ENCODE measurements at places on chromosomes 16 and 17. TPM values are rescaled to one million over a fixed set of nuclear protein-coding genes. Genes with fewer than 3 reads are reported as not detected.

Gene COX10
- total RNA-seq: 23.0 TPM

Gene VPS35
- total RNA-seq: 58.1 TPM

Gene SUPT4H1
- total RNA-seq: 112 TPM

Gene GNG13
- not detected for total RNA-seq

Gene NEUROD2
- not detected for total RNA-seq

Gene SLC52A1
- 0.61 TPM for total RNA-seq

Gene TMEM238L
- total RNA-seq: not detected

- H3K36me3 ChIP-seq: no peaks in the 10 kb centered on the region
- H3K27me3 ChIP-seq: no peaks in the 10 kb centered on the region
- peaks cover 13% of the 10 kb centered on the region for H3K4me1 ChIP-seq
- no peak for DNase-seq
- no peak overlapping the region for H3K4me3 ChIP-seq
Observed at GRCh38 chr17:73976676-73977521, 226.6 kb upstream of the RPL38 start.

DNA sequence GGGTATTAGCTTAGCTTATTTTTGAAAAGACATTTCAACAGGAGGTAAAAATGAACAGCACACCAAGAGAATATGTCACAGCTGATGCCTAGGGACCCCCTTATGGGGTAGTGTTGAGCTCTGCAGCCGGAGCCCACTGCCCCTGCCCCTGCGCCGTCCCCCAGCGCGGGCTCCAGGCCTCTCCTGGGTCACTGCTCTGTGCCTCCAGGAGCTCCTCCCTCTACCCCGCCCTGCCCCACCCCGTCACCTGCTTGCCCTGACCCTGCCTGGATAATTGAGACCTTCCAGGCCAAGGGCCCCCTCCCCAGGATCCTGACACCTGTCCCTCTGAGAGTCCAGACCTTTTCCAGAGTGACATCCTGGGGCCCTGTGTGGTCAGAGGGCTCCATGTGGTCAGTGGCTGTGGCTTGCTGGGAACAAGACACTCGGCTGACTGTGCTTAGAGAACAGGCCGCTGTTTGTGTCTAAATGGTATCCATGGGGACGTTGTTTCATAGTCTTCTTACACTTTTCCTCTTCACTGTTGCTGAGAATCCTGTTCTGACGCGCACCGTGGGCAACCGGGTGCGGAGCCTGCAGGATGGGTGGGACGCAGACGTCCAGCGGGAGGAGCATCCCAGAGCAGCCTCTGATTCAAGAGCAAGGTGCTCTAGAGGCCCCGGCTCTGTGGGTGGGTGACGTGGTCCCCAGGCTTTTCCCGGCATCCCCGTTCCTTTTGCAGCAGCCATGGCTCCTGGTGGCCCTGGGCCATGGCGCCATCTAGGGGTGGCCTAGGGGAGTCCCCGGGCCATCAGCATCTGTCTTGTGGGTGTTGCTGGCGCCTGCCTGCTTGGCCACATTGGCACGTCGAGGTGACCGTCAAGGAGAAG is 20.0 kb upstream of the WFIKKN1 start:
- no peak for DNase-seq
- no peak overlapping the region for H3K27ac ChIP-seq
- no peaks in the 10 kb centered on the region for H3K4me1 ChIP-seq
- H3K4me3 ChIP-seq: no peak overlapping the region
- H3K27me3 ChIP-seq: no peaks in the 10 kb centered on the region
- H3K36me3 ChIP-seq: no peaks in the 10 kb centered on the region

GRCh38 chr17:63447471-63448009 is 1.4 kb upstream of the CYB561 start:
- peaks cover 10% of the 10 kb centered on the region for H3K4me1 ChIP-seq
- no peaks in the 10 kb centered on the region for H3K36me3 ChIP-seq
- H3K27ac ChIP-seq: no peak overlapping the region
- DNase-seq: no peak
- H3K4me3 ChIP-seq: no peak overlapping the region

GRCh38 chr17:17605729-17606088 is 14.2 kb upstream of the PEMT start:
- no peaks in the 10 kb centered on the region for H3K27me3 ChIP-seq
- H3K27ac ChIP-seq: no peak overlapping the region
- no peak overlapping the region for H3K4me3 ChIP-seq
- no peaks in the 10 kb centered on the region for H3K4me1 ChIP-seq

GRCh38 chr17:37274461-37274860 is 101.3 kb upstream of the C17orf78 start:
- no peak for DNase-seq
- H3K27ac ChIP-seq: no peak overlapping the region
- no peaks in the 10 kb centered on the region for H3K4me1 ChIP-seq

GRCh38 chr17:80187515-80187941 is 17.7 kb downstream of the CARD14 start:
- no peak overlapping the region for H3K4me3 ChIP-seq
- H3K4me1 ChIP-seq: no peaks in the 10 kb centered on the region
- no peak overlapping the region for H3K27ac ChIP-seq
- no peak for DNase-seq

DNA sequence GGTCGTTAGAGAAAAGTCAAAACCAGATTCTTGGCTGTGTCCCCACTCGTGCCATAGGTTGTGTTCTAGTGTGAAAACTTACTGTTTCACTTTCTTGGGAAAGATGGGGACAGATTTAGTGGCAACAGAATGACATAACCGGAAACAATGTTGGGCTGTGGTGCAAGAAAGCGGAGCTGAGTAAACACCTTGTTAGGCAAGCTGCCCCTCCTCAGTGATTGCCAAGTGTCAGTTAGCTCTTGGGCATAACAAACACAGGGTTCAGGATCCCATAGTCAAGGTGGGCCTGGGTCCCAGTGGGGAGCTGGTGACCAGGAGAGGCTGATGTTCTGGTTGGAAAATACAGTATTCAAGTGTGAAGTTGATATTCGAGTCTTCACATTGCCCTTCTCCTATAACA is 15.4 kb downstream of the UBN1 start:
- H3K27me3 ChIP-seq: no peaks in the 10 kb centered on the region
- no peak for DNase-seq
- no peaks in the 10 kb centered on the region for H3K4me1 ChIP-seq
- H3K36me3 ChIP-seq: peaks cover 35% of the 10 kb centered on the region
- no peak overlapping the region for H3K27ac ChIP-seq

- no peaks in the 10 kb centered on the region for H3K27me3 ChIP-seq
- peaks cover 4% of the 10 kb centered on the region for H3K4me1 ChIP-seq
- no peak for DNase-seq
- H3K27ac ChIP-seq: no peak overlapping the region
Observed at GRCh38 chr17:78394209-78394608, 15.8 kb downstream of the PGS1 start.

DNA sequence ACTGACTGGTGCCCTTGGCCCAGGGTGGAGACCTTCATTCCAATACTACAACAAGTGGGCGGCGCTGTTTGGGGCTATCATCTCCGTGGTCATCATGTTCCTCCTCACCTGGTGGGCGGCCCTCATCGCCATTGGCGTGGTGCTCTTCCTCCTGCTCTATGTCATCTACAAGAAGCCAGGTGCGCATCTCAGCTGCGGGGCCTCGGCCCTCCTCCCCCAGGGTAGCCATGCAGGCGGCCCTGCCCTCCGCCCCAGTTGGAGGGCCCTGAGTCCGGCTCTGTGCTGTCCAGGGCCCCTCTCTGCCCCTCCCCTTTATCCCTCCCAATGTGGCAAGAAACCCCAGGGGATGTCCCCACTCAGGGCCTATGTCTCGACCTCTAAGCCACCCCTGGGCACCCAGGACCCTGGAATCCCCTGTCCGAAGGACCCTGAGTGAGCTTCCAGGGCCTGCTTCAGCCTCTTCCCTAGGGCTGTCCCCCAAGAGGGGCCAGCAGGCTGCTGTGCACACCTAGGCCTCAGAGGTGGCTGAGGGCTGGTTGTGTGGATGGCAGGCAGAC is 19.1 kb downstream of the SLC12A3 start:
- H3K27ac ChIP-seq: no peak overlapping the region
- no peaks in the 10 kb centered on the region for H3K27me3 ChIP-seq

DNA sequence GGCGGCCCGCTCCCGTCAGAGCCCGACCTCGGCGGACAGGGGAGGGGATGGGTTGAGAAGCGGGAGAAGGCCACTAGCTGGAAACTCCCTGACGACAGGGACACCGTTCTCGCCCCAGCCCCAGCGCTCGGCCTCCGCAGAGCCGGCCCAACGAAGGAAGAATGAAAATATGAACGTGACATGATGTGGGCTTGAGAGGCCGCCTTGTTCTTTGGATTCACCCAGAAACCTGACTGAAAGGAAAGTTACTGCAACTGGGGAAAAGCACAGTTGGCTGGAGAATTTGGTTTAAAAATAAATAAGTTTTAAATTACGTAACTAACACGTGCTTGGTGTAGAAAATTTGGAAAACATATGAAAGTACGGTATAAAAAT is 21.1 kb downstream of the NPTX1 start:
- H3K27me3 ChIP-seq: no peaks in the 10 kb centered on the region
- peaks cover 3% of the 10 kb centered on the region for H3K4me1 ChIP-seq
- H3K4me3 ChIP-seq: peak overlapping the region; percentile 81
- H3K27ac ChIP-seq: peak overlapping the region; percentile 63

DNA sequence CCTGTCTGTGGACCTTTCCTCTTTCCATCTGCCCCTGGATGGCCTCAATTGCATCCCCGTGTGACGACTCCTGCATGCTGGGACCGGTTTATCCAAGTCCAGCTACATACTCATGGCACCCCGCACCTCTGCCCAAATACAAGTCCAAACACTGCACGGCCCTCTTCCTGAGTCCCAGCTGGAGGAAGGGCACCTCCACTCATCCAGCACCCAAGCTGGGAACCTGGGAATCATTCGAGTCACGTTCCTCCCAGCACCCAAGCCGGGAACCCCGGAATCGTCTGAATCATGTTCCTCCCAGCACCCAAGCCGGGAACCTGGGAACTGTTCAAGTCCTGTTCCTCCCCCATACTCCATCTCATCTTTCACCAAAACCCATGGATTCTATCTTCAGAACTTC is 10.2 kb downstream of the TRARG1 start:
- H3K4me3 ChIP-seq: no peak overlapping the region
- H3K36me3 ChIP-seq: no peaks in the 10 kb centered on the region
- DNase-seq: no peak
- H3K4me1 ChIP-seq: no peaks in the 10 kb centered on the region
- H3K27me3 ChIP-seq: no peaks in the 10 kb centered on the region
- H3K27ac ChIP-seq: no peak overlapping the region

DNA sequence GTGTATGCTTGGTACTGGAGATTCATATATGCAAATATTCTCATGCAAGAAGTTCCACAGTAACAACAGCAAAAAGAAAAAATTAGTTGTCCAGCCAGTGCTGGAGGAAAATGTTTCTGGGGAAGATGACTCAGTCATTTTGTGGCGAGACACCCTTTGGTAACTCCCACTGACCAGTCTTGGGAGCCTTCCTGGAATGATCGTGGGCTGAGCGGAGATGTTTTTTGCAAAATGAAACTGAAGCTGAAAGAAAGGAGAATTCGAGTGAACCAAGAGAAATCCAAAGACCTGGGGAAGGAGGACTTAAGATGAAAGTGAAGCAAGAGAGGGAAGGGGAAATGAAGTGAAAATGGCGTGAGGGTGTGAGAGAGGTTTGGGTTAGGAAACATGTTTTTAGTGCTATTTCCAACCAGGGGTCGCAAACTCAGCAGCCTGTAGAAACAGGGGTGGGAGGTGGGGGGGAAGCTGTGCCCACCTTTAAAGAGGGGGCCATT is 5.2 kb downstream of the ITPRIPL2 start:
- H3K4me1 ChIP-seq: peaks cover 9% of the 10 kb centered on the region
- DNase-seq: no peak

DNA sequence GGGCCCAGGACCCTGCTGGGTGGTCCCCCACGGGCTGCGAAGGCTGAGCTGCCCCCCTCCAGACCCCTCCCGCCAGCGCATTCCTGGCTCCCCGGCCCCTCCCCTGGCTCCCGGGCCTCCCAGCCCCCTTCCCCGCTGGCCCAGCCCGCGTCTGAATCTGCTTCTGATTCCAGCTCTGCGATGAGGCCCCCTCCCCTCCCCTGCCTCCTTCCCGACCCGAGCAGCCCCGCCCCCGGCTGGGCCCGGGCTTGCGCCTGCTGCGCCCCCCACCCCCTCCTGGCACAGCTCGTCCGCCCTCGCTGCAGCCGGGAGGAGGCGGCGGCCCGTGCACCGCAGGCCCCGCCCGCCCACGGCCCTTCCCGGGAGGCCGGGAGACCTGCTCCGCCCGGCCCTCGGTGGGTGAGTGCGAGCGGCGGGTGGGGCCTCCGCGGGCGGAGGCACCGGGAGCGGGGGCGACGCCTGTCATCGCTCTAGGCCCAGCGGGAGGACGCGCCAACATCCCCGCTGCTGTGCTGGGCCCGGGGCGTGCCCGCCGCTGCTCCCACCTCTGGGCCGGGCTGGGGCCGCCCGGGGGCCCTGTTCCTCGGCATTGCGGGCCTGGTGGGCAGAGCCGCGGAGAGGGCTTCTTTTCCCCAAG is at the start of gene NTN3:
Gene NTN3 (plus strand): TSS at position 282 of the 637 bp plus-strand sequence. CDS start 405 bp downstream, outside the sequence.
- no peak for DNase-seq
- no peak within 1 kb of the TSS for H3K27ac ChIP-seq
- peaks cover 21% of the 10 kb centered on the region for H3K4me1 ChIP-seq
- H3K4me3 ChIP-seq: peak within 1 kb of the TSS; percentile 29

- H3K4me3 ChIP-seq: peak overlapping the region; percentile 65
- H3K4me1 ChIP-seq: no peaks in the 10 kb centered on the region
- peak; percentile 46 for DNase-seq
- peaks cover 3% of the 10 kb centered on the region for H3K36me3 ChIP-seq
- no peak overlapping the region for H3K27ac ChIP-seq
Observed at GRCh38 chr17:39462631-39463375, 1.5 kb downstream of the CDK12 start.

DNA sequence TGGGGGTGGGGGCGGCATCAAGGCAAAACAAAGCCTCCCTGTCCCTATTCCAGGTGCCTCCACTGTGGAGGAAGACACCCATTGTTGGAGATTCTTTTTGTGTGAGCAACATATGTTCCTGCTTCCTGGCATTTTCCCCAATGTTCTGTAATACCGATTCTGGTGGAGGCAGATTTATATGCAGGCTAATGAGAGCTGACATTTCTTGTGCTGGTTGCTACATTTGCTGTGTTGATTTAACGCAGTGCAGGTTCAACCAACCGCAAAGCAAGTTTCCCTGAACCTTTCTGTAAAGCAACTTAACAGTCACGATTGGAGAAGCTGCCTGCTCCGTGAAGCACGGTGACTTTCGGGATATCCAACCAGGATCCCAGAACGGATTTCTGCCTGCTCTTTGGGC is 260.5 kb downstream of the CBLN1 start:
- H3K4me3 ChIP-seq: no peak overlapping the region
- H3K4me1 ChIP-seq: peaks cover 21% of the 10 kb centered on the region
- no peak overlapping the region for H3K27ac ChIP-seq
